ENCODE measurements at places on chromosomes 12 and 14. TPM values are rescaled to one million over a fixed set of nuclear protein-coding genes. Genes with fewer than 3 reads are reported as not detected.

LMNTD1 gene
- total RNA-seq, result not detected

DAZAP2 gene
- total RNA-seq, result 226 TPM

KCNC2 gene
- total RNA-seq, result not detected

SLC41A2 gene
- total RNA-seq, result 0.35 TPM

TSPAN11 gene
- 0.07 TPM for total RNA-seq

SOCS2 gene
- total RNA-seq, result 4.3 TPM

KCNMB4 gene
- total RNA-seq, result 1.4 TPM

RNASE3 gene
- not detected for total RNA-seq

EFS gene
- 1.3 TPM for total RNA-seq

TRPV4 gene
- not detected for total RNA-seq

SYCP3 gene
- not detected for total RNA-seq

TECPR2 gene
- 24.3 TPM for total RNA-seq

PTPRR gene
- total RNA-seq, result not detected

COX8C gene
- total RNA-seq, result not detected

TMEM233 gene
- total RNA-seq, result 32.9 TPM

KCNH3 gene
- total RNA-seq, result not detected

GXYLT1 gene
- total RNA-seq, result 5.5 TPM

LRFN5 gene
- total RNA-seq, result not detected

NCKAP5L gene
- total RNA-seq, result 10.4 TPM

PTCSC3 gene
- total RNA-seq, result not detected

IFNG gene
- not detected for total RNA-seq

RNASE4 gene
- total RNA-seq, result 12.2 TPM

BICDL1 gene
- 0.93 TPM for total RNA-seq

NEUROD4 gene
- total RNA-seq, result not detected

RDH16 gene
- 0.71 TPM for total RNA-seq

RTN1 gene
- 1.7 TPM for total RNA-seq

KDM5A gene
- total RNA-seq, result 43.5 TPM

KRT83 gene
- total RNA-seq, result 0.13 TPM

IKZF4 gene
- 5.2 TPM for total RNA-seq

C14orf39 gene
- 1.1 TPM for total RNA-seq
